ENCODE measurements at places on chromosomes 1 and 21.
A peak's percentile ranks its signal among the peaks of the same experiment; 100 is the strongest.

GRCh38 chr1:16101623-16102022, 28.2 kb upstream of the FAM131C start:
- ATAC-seq = no peak

- no peak for ATAC-seq
Measured at GRCh38 chr1:100700586-100700985, 19.0 kb upstream of the VCAM1 start.

GRCh38 chr1:190551638-190552037, 74.0 kb upstream of the BRINP3 start:
- no peak for ATAC-seq

DNA sequence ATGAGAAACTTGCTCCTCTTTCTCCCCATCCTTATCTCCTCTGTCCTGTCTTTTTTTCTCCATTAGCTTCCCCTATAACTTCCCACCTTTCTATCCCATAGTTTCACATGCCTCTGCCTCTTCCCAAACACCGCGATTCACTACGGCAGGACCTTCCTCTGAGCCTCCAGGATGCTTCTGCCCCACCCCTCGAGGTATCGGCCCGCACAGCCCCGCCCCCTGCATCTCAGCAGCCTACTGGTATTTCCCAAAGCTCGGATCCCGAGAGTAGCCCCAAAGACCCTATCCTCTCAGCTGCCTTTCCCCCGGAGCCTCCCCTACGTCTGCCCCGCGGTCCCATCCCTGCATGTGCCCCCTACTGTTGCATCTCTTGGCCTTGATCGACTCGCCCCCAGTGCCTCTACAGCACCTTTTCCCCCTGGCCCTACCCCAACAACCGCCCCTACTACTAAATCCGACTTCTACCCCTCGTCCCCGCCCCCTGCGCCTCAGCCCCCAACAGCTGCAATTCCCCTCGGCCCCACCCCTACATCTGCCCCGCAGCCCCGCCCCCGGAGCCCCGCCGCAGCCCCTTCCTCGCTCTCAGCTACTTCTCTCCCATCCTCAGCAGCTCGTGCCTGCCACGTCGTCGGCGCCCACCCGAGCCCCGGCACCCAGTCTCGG, 512 bp downstream of the PIAS3 start:
- peak; percentile 8 for ATAC-seq

DNA sequence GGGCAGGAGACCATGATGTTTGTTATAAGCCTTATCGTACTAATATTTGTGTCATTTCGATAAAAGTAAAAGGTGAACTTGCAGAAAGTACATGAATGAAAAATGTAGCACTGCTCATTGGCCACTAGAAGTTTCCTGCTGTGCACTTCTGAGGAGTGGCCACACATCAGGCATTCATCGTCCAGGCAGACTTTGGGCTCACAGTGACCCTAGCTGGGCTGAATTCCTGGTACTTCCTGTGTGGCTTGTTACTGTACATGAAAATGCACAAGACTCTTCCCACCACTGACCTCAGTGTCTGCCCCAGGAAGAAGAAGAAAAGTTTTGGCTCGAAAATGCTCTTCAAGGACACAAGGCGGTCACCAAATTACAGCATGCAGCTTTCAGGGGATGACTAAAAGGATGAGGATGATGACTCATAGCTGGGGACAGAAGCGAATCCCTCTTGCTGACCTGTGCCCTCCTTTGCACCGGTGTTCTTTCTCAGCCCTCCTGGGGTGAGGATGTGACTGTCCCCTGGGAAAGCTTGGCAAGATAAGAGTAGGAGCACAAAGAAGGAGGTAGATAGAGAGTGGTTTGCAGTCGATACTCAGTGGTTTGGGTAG, 252.4 kb upstream of the KAZN start:
- peak; percentile 38 for ATAC-seq

GRCh38 chr1:111205714-111206050, 5.2 kb upstream of the DENND2D start:
- no peak for ATAC-seq

Measured in gastroesophageal sphincter (tissue), 4 donors.